Spinal cord (tissue), 10 donors: ENCODE measurements at places on chromosomes 12 and 14. TPM values are rescaled to one million over a fixed set of nuclear protein-coding genes. Genes with fewer than 3 reads are reported as not detected.

GRCh38 chr12:65838330-65838976, 14.2 kb downstream of the HMGA2 start:
- no peak for DNase-seq

Gene RASAL1
- 0.72 TPM for total RNA-seq

DNA sequence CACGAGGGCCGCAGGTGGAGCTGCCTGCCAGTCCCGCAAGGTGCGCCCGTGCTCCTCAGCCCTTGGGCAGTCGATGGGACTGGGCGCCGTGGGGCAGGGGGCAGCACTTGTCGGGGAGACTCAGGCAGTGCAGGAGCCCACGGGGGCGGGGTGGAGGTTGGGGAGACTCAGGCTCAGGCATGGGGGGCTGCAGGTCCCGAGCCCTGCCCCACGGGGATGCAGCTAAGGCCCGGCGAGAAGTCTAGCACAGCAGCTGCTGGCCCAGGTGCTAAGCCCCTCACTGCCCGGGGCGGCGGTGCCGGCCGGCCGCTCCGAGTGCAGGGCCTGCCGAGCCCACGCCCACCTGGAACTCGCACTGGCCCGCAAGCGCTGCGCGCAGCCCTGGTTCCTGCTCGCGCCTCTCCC, 39.2 kb upstream of the P2RX7 start:
- DNase-seq, result no peak

DNA sequence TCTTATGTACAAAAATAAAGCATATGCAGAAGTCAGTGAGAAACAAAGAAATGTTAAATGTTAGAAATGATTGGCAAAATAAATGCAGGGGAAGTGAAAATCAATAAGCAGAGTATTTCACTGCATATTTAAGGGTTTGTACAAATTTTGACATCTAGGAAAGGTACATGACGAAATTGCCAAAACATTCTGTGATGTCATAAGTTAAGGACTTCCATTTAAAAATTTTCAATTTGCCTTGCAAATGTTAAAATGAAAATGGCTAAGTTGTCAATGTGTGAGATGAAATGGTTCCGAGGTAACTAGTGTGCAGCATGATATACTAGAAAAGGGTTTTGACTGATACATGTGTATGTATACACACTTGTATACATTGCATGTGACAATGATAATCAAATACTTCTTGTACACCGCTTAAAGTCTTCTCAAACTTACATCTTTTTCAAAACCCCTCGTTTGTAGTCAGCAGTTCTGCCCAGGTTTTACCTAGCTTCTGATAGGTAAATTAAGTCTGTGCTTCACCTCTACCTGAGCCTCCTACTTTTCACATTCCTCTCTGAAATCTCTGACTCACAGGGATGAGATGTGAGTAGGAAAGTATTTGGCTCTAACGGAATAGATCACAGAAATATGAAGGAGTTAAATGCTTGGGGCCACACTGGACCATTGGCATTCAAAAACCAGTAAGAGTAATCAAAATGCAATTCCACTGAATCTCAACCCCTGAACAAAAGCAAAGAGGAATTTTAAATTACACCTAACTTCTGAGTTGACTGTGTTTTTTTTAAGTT, 442.4 kb upstream of the FOXG1 start:
- no peak for DNase-seq

- no peak for DNase-seq
Observed at GRCh38 chr14:35336494-35337268, 44.5 kb downstream of the PSMA6 start.

- DNase-seq, result no peak
Observed at GRCh38 chr12:51809193-51809592, 39.3 kb downstream of the FIGNL2 start.
